ENCODE measurements at places on chromosomes 1 and 21. TPM values are rescaled to one million over a fixed set of nuclear protein-coding genes. Genes with fewer than 3 reads are reported as not detected.

GRCh38 chr1:195327361-195327760 is 1280.9 kb downstream of the KCNT2 start:
- DNase-seq = no peak

GRCh38 chr1:183783767-183784637 is 20.9 kb upstream of the RGL1 start:
- peak; percentile 81 for DNase-seq

DNA sequence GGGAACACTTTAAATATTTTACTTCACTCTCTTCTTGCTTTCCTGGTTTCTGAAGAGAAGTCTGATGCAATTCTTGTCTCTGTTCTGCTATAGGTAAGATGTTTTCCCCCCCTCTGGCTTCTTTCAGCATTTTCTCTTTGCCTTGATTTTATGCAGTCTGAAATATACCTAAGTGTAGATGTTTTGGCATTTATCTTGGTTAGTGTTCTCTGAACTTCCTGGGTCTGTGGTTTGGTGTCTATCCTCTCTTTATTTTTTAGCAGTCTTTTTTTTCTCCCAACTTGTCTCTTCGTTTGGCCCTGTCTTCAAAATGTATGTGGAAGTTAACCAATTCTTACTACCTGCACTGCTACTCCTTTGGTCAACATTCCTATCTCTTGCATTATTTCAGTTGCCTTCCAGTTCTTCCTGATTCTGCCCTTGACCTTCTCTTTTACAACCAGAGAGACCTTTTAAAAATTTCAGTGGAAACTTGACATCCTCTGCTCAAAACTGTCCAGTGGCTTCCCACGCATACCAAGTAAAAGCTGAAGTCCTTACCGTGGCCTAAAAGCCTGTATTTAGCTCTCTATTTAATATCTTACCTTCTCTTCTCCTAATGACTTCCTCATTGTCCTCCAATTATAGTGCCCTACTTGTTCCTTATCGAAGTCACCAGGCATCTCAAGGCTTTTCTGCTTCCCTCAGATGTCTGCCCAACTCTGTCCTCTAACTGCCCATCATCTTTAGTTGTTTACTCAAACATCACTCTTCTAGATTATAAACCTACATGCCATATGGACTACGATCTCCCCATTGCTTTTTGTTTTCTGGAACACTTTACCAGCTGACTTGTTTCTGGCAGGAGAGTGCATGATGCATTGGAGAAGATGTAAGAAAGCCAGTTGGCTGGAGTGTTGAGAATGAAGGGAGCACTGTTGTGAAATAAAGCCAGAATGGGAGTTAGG is 40.9 kb downstream of the RAP1A start:
- DNase-seq = peak; percentile 18

- no peak for DNase-seq
Measured at GRCh38 chr1:26772687-26773086, 15.1 kb upstream of the PIGV start.

DNA sequence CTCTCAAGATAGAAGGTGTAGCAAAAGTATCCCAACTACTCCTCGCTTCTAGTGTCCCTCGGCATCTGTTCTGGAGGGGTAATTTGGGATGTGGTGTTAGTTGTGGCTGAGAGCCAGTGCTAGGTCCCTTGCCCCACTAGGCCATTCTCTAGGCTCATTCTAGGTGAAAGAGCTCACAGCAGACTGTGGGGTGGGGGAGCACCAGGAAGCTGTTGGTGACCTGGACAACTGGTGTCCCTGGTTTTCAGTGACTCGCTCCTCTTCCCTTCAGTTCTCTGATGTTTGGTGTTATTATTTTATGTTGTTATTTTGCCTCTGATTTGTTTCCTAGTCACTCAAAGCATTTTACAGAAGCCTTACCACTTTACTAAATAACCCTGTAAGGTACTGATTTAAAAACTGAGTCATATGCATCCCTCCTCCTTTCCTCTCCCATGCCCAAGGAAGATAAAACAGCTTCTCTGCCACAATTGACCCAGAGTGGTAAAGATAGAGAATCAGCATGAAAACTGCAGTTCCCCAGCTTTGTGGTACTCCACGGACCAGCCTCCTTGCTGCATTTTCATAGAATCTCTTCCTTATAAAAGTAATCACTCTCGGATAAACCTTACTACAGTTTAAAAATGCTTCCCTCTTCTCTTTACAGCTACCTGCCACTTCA is 14.1 kb downstream of the DYRK3 start:
- DNase-seq = no peak

GRCh38 chr21:43721939-43722338 is 3.0 kb downstream of the PDXK start:
- DNase-seq = peak; percentile 7

GRCh38 chr1:20194757-20195461 is 8.6 kb upstream of the PLA2G2C start:
- DNase-seq = peak; percentile 81

GRCh38 chr1:11429226-11429625 is 49.7 kb upstream of the DISP3 start:
- no peak for DNase-seq

Gene OR2L3
- total RNA-seq = not detected

Gene LRRC38
- total RNA-seq = not detected

Gene DYNLT4
- not detected for total RNA-seq

Gene NTNG1
- total RNA-seq = 2.0 TPM

Measured in stomach (tissue), 19 donors.